ENCODE measurements at places on chromosomes 6 and 20.

DNA sequence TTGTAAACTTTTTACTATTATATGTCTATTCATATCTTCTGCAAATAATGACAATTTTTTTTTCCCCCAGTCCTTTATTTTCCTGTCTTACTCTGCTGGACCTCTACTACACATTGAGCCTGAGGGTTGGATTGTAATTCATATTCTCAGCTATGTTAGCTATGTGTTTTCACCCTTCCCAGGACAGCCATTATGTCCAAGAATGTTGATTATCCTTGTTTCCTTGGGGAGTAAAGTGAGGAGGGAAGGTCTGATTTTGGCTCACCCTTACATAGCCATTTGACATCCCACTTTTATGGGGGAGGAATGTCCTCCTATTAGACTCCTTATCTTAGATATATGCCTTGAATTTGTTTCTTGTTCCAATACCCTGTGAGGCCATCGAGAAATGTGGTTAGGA lies 17.6 kb upstream of the TBC1D32 start:
- no peak for DNase-seq

- no peak for DNase-seq
Measured at GRCh38 chr6:39402239-39402751, 79.8 kb upstream of the KCNK16 start.

- DNase-seq: no peak
Measured at GRCh38 chr6:144953552-144954240, 668.6 kb downstream of the UTRN start.

DNA sequence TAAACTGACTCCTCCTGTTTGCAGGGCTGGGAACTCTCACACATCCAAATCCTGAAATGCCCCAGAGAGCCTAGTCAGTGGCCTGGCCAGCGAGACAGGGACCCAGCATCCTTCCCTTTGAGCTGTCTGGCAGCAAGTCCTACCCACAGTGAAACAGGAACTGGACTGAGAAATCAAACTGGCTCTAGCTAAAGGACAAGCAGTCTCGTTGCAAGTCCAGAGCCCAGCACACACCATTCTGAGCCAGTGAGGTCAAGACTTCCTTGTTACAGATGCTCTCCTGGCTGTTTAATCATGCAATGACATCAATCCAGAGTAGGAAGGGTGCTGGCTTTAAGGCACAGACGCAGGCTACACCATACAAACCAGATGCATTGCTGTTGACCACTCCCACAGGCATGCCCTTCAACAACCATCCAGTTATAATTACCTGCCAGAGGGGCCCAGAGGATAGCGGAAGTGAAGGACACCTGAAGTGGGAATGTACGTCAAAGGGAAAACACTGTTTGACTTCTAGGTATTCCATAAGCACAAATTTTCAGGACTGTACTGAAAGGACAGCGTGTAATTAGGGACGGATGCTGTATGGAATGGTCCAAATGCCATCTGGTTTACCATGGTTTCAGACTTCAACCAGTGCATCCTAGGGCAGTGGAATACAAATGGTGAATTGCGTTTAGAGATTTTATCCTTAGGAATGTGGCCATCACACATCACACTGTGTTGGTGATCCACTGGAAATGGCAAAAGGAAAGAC lies 114.4 kb downstream of the SLC23A2 start:
- DNase-seq: no peak

DNA sequence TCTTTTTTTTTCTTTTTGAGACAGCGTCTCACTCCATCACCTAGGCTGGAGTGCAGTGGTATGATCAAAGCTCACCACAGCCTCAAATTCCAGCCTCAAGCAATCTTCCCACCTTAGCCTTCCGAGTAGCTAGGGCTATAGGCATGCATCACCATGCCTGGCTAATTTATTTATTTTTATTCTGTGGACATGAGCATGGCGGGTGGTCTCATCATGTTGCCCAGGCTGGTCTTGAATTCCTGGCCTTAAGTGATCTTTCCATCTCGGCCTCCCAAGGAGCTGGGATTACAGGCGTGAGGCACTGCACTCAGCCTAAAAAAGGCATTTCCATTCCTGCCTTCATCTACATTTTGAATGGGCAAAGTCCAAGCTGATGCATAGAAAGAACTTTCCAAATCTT lies 56.2 kb upstream of the BEND3 start:
- DNase-seq: no peak

GRCh38 chr20:35232575-35232974 lies 6.1 kb downstream of the MMP24 start:
- no peak for DNase-seq

DNA sequence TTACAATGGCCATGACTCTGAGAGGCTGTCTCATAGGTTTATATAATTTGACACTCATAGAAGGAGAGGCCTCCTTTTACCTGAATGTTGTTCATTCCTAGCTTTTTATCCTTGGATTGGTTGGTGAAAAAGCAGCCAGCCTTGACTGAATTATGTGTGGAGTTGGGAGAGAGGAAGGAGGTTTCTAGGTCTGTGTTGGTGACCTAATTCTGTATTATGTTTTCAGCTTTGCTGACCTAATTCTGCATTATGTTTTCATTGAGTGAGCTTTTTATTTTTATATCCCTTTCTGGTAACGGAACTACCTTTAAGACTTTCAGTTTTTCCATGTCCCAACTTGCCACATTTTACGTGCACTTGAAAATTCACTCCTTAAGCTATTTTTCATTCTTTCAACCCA lies 59.1 kb upstream of the RNF144B start:
- no peak for DNase-seq

DNA sequence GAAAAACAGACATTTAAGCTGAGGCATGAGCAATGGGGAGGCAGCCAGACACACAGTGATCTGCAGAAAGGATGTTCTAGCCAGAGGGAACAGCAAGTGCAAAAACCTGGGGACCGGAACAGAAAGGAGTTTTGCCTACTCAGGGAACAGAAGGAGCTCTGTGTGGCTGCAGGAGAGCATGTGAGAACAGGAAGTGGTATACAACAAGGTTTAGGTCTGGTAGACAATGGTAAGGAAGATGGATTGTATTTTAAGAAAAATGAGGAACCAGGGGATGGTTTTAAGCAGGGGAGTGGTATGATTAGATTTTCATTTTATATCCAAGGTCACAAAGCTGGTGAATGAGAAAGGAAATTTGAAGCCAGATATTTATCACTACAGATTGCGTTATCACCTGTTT lies 157.5 kb downstream of the UNC5CL start:
- DNase-seq: no peak

DNA sequence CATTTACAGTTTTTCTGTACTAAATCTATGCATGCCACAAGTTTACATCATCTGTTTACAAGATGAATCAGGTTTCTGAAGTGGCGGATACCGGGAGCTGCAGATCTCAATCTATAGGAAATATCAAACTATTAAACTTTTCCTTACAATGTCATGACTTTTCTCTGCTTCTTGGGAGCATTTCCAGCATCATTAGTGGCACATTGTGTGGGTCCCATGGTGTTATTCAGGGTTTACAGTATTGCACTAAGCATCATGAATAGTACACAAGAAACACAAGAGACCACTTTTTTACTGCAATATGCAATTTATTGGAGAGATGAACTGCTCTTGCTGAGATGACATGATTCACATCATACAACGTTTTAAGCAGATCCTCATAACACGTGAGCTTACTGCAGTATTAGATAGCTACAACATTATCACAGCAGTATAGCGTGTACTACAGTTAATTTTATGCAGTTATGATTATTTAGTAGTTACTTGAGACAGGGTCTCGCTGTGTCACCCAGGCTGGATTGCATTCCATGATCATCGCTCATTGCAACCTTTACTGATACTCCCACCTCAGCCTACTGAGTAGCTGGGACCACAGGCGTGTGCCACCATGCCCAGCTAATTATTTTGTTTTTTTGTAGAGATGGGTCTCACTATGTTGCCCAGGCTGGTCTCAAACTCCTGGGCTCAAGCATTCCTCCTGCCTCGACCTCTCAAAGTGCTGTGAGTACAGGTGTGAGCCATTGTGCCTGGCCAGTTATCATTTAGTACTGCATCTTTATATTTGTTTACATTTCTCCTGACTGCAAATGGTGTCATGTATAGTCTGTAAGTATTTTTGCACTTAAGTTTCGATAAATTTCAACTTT lies 18.4 kb downstream of the BLTP3A start:
- no peak for DNase-seq

DNA sequence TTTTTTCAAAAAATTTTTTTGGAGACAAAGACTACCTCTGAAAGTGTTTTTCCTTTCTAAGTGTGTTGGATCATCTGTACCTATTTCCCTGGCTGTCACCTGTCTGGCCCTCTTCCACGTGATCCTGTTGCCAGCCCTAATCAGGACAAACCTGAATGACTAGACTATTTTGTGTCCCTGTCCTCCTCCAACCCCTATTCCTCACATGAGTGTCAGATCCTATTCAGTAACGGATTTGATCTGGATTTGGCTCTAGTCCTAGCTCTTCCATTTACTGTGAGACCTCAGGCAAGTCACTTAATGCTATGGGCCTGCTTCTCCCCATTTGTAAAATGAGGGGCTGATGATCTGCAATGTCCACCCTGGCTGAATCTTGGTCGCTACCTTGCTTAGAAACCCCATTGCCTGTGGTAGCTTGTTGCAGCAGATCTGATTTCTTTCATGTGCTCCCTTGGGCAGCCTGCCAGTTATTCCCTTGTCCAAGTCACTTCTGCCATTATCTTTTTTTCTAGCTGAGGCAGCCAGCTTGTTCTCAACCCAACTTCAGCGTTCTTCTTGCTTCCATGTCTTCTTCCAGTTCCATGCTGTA lies 4.8 kb downstream of the PHF20 start:
- DNase-seq: no peak

- no peak for DNase-seq
Measured at GRCh38 chr20:43752051-43752360, 25.2 kb upstream of the GTSF1L start.

GRCh38 chr6:142045380-142046278 lies 87.1 kb upstream of the GJE1 start:
- no peak for DNase-seq

DNA sequence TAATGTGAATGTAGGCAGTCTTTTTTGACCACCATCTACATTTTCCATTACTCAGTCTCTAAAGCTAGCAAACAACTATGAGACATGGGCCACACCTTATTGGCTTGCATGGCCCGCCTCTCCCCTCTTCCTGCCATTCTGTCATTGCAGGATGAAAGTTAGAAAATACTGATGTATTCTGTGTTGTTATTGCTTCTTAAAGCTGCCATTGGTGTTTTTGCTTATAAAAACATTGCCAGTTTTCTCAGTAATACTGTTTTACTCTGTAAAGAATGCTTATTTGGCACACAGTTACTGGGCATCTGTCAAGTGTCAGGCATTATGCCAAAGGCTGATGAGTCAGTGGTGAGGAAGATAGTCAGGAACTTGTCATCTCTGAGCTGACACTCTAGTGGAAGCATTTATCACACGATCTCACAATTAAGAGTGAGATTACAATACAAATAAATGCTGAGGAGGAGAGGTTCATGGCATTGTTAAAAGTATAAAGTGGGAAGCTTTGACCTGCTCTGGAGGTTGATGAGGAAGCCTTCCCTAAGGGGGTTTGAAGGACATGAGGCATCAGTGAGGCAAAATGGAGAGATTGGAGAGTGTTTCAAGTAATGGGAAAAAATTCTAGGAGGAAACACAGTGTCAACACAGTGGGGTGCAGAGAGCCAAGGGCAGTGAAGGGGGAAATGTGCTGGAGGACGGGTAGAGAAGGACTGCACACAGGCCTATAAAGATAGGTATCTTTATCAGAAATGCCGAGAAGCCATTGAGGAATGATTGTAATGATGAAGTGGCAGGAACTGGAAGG lies 14.7 kb downstream of the KLHL32 start:
- no peak for DNase-seq

DNA sequence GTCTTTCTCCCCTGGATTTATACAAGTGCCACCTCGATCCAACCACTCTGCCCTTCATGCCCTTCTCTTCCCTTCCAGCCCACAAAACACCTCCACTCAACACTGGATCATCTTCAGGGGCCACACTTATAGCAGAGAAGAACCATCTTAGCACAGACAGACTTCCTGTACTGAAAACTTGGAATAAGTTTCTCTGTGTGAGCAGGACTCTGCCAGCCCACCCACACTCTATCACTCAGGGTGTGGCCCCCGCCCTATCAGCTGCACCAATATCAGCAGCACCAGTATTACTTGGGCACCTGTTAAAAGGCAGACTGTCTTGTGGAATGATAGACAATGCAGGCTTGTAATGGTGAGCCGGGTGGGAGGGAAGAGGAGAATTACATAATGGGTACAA lies 86.7 kb downstream of the SCML4 start:
- DNase-seq: no peak

DNA sequence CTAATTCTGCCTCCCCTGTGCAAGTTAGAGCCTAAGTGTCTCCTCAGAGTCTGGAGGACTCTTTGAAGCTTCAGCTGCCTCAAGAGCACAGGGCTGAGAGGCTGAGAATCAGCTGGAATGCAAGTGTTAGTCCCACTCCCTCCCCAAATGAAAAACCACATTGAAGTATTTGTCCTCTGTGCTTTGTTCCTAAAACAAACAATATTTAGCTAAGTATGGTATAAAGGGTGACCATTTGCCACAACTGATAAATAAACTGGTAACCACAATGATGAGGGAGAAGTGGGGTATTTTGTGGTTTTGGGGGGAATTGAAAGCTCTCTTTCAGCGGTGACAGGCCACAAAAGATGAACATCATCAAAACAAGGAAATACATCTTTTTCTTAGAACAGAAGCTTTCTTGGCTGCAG lies 91.7 kb upstream of the HDDC2 start:
- DNase-seq: no peak

DNA sequence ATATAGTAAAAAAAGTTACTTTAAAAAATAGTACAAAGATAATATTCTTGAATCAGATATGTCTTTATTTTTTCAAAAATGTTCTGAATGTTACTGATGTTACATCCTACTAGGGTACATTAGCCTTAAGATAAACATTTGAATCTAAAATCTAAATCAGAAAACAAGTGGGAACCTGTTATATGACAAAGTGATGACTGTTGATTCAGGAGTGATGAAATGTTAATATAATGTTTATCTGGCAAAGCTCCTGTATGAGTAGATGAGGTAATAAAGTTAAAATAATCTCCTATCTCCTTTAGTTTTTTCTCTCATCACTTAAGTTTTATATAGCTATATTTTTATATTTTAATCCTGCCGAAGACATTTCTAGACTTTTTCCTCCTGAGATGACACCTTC lies 4.2 kb downstream of the DOP1A start:
- DNase-seq: no peak

DNA sequence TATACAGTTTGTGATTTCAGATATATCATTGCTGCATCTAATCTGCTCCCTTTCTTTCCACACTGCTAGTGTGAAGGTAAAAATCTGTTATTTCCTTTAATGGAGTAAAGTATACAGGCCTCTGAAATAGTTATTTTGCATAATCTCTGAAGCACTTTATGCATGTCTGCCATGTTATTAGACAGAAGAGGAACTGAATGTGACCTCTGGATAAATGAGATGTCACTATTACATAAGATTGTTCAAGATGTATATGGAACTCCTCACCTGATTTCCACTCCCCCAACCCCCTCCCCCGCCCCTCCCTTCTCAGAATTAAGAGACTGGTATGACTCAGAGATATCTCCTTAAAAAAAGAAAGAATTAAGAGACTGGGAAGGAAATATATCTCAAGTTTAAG lies 26.3 kb downstream of the SERINC1 start:
- DNase-seq: no peak

- DNase-seq: no peak
Measured at GRCh38 chr6:130368576-130368975, 2.8 kb downstream of the TMEM200A start.

All from activated CD8-positive, alpha-beta memory T cell treated with anti-CD3 and anti-CD28 coated beads for 48 hours (primary cell).